ENCODE measurements at places on chromosomes 3 and 15.

- no peak for DNase-seq
Observed at GRCh38 chr3:123071146-123071545, 4.3 kb downstream of the PDIA5 start.

DNA sequence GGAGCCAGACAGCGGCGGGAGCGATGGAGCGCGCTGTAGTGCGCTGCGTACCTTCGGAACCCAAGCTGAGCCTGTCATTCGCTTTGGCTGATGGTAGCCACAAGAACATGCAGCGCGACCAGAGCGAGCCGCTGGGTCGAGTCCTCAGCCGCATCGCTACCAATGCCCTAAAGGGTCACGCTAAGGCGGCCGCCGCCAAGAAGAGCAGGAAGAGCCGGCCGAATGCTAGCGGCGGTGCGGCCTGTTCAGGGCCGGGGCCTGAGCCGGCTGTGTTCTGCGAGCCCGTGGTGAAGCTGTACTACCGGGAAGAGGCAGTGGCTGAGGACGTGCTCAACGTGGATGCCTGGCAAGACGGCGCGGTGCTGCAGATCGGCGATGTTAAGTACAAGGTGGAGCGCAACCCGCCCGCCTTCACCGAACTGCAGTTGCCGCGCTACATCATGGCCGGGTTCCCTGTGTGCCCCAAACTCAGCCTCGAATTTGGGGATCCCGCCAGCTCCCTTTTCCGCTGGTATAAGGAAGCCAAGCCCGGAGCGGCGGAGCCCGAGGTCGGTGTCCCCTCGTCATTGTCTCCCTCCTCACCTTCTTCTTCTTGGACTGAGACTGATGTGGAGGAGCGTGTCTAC is 498 bp downstream of the PDE12 start:
- no peak for DNase-seq

- DNase-seq, result no peak
Observed at GRCh38 chr3:127615631-127616305, 13.2 kb upstream of the PODXL2 start.

DNA sequence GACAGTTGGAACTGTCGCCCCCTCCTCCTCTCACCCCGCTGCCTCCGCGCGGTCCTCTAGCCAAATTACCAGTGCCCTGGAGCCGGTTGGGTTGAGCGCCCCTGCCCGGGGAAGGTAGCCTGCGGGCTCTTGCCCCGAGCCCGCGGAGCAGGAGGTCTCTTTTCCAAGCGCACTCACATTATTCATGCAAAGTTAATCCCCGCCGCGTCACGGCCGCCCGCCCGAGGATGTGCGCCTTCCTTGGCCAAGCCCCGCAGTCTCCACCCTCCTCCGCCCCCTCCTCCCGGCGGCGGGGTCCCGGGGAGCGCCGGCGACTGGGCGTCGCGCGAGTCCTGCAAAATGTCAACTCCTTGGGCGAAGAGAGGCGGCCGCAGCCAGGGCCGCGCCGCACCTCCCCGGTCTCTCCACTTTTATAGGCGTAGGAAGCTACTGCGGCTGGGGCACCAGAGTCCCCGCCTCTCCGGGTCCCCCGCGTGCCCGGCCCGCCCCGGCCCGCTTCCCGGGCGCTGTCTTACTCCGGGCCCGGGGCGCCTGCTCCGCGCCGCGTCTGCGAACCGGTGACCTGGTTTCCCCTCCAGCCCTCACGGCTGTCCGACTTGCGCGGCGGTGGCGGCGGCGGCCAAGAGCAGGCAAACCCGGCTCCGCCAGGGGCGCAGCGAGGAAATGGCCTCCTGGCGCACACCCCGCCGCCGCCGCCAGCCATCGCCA is at the start of gene THRB:
THRB (minus strand) TSS at position 233 of the 708 bp plus-strand sequence.
- no peak for DNase-seq

- no peak for DNase-seq
Observed at GRCh38 chr3:15794303-15794771, 3.4 kb downstream of the ANKRD28 start.

DNA sequence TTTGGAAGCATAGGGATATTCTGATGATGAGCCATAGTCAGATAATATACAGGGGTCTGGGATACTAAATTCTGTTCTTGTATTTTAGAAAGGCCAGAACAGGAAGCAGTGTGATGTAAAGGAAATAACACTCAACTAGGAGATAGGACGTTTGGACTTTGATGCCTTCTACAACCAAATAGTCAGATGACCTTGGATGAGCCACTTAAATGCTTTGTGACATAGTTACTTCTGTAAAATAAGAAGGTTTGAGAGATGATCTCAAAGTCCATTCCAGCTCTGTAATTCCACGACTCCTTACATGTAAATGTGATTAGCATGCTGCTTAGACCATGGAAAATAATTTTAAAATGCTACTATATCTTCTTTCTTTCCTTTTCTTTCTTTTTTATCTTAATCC is 29.5 kb upstream of the CCDC54 start:
- no peak for DNase-seq

- DNase-seq, result no peak
Observed at GRCh38 chr3:44045476-44046275, 196.0 kb upstream of the TOPAZ1 start.

- no peak for DNase-seq
Observed at GRCh38 chr15:65630760-65631159, 9.0 kb downstream of the SLC24A1 start.

- no peak for DNase-seq
Observed at GRCh38 chr3:183448369-183449128, 20.1 kb upstream of the MCF2L2 start.

DNA sequence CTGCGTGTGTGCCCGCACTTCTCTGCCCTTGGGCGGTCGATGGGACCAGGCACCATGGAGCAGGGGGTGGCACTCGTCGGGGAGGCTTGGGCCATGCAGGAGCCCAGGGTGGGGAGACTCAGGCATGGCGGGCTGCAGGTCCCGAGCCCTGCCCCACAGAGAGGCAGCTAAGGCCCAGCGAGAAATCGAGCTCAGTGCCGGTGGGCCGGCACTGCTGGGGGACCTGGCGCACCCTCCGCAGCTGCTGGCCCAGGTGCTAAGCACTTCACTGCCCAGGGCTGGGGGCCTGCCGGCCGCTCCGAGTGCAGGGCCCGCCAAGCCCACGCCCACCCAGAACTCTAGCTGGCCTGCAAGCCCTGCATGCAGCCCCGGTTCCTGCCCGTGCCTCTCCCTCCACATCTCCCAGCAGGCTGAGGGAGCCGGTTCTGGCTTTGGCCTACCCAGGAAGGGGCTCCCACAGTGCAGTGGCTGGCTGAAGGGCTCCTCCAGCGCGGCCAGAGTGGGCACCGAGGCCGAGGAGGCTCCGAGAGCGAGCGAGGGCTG is 553 bp upstream of the RTP4 start:
- no peak for DNase-seq

DNA sequence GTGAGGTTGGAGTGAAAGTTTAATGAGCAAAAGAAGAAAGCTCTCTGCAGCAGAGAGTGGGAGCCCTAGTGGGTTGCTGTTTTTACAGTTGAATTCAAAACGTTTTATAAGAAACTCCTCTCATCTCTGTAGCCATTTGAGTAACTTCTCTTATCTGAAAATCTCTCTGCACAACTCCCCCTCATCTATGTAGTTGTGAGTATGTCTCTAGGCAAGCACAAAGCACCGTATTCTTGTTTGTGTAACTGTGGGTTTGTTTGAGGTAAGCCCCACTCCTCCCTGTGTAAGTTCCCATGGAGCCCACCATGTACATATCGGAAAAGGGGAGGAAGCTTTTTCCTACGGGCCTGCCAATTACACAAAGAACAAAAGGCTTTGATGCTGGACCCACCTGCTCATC is 56.5 kb upstream of the GOLGA6L2 start:
- DNase-seq, result no peak

DNA sequence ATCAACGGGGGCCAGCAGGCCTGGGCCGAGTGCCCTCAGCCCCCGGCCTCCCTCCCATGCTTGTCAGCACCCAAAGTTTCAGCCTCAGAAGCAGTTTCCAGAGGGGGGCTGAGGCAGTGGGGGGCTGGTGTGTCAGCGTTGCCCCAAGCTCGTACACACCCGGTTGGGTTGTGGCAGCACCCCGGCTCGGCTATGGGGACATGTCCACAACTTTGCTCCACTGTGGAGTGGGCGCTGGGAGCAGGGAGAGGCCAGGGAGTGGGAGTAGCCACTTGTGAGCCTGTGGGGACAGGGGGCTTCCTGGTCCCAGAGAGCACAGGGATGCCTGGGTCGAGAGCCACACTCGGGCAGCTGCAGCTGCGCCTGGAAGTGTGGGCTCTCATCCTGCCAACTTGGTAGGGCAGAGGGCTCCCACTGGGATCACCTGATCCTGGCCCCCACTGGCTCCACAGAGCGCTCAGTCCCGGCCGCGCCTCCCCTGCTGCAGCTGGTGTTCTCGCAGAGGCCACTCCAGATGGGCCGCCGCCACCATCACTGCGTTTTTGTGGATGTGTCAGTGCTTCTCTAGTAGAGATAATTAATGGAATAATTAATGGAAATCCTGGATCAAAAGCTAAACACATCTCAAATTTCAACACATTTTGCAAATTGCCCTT is 75.1 kb downstream of the NR1D2 start:
- no peak for DNase-seq

DNA sequence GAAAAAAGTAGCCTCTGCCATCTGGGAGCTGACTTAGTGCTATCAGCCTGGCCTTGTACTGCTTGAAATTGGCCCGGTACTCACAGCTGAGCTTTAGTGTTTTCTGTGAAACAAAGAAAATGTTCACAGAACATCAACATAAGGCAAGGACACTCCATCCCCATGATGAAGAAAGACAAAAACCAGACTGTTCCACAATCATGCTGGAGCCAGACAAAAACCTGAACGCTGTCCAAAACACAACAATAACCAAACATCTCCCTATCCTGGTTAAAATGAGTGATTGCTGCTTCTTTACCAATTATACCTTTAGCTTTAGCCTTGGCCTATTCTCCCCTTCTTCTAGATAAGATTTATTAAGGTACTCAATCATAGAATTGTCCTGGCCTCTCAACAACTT is 153.9 kb downstream of the CPNE4 start:
- DNase-seq, result no peak

DNA sequence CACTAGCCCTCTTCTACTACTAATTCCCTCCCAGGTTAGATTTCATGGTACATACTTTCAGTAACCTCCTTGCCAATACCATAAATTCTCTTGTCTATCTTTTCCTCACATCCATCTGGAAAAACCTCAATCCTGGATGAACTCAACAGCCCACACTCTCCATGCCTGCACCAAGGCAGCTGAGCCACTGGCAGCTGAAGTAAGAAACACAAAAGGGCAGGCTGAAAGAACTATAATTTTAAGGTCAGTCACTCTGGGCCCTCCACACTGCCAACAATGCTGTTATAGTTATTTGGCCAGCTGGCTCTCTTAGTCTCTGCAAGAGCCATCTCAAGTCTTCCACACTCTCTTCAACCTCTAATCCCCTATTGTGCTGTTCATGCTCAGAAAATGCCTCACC is 15.1 kb upstream of the TIPARP start:
- no peak for DNase-seq

GRCh38 chr15:81939604-81940440 is 106.0 kb downstream of the MEX3B start:
- peak; percentile 44 for DNase-seq

DNA sequence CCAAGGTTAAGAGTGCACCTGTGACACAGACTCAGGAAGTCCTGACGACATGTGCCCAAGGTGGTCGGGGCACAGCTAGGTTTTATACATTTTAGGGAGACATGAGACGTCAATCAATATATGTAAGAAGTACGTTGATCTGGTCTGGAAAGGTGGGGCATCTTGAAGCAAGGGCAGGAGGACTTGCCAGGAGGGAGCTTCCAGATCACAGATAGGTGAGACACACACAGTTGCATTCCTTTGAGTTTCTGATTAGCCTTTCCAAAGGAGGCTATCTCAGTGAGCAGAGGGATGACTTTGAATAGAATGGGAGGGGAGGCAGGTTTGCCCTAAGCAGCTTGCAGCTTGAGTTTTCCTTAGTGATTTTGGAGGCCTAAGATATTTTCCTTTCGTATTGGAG is 257.4 kb downstream of the CGGBP1 start:
- no peak for DNase-seq

All from non-pigmented ciliary epithelial cell (primary cell).